ENCODE measurements at places on chromosomes 1 and 21.

- DNase-seq = no peak
Measured at GRCh38 chr1:210024996-210025395, 87.0 kb downstream of the SYT14 start.

DNA sequence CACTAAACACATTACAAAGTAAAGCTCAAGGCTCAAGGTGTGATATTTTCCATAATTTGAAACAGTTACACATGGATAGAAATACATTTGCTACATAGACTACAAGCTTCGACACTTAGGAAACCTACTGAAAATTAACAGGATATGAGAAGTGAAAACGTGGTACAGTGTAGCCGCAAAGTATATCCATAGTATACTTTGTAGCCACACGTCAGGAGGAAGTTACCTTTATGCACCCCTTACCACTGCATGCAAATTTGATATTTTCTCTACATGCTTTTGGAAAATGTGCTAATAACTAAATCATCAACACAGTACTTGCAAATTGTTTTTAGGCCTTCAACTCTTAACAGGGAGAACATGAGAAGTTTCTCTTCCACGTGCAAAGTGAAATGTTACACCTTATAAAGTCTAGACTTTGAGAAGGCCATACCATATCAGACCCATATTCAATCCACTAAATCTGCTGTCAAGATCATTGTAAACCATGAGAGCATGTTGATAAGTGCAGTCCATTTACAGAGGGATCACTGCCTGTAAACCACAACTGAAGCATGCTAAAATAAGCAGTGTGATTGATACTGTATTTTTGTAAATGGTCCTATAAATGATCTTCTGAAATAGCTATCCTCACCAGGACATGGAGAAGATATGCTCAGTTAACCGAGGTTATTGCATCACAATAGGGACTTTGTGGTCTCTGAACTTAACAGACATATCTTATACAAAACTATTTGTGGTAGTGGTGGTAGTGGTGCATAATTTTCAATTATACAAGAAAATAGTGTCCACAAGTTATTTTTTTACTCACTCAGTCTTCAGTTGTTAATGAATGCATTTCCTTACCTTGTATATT, 64.7 kb downstream of the VAV3 start:
- DNase-seq = no peak

GRCh38 chr1:54547601-54548388, at the start of gene ACOT11:
Gene ACOT11, plus strand, starts transcription at chr1:54548228. Its CDS starts 82 bp downstream, at chr1:54548310.
- DNase-seq = peak; percentile 86

- DNase-seq = no peak
Measured at GRCh38 chr1:64846573-64847430, 101.9 kb downstream of the RAVER2 start.

GRCh38 chr1:24541711-24542346, 14.1 kb upstream of the NCMAP start:
- no peak for DNase-seq

DNA sequence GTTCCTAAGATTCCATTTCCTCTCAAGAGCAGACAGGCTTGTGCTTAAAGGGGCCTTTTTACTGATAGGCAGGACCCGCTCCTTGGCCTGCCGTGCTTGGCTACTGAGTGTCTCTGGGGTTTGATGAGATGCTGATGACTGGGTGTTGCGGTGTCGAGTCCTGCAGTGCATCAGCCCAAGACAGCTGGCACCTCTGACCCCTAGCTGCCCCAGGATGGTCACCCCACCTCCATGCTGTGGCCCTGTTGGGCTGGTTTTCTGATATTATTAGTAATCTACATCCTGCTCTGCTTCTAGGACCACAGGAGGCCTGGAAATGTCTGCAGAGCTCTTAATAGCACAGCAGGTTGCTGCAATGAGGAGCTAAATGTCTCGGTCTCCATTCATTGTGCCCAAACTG, 28.7 kb downstream of the LRRC71 start:
- no peak for DNase-seq

- no peak for DNase-seq
Measured at GRCh38 chr1:216075339-216075738, 347.9 kb downstream of the USH2A start.

GRCh38 chr1:1847061-1847850, 43.6 kb downstream of the GNB1 start:
- no peak for DNase-seq

- no peak for DNase-seq
Measured at GRCh38 chr1:52028328-52028727, 5.3 kb downstream of the KTI12 start.

GRCh38 chr1:8816264-8816663, 1.2 kb downstream of the RERE start:
- DNase-seq = peak; percentile 34

DNA sequence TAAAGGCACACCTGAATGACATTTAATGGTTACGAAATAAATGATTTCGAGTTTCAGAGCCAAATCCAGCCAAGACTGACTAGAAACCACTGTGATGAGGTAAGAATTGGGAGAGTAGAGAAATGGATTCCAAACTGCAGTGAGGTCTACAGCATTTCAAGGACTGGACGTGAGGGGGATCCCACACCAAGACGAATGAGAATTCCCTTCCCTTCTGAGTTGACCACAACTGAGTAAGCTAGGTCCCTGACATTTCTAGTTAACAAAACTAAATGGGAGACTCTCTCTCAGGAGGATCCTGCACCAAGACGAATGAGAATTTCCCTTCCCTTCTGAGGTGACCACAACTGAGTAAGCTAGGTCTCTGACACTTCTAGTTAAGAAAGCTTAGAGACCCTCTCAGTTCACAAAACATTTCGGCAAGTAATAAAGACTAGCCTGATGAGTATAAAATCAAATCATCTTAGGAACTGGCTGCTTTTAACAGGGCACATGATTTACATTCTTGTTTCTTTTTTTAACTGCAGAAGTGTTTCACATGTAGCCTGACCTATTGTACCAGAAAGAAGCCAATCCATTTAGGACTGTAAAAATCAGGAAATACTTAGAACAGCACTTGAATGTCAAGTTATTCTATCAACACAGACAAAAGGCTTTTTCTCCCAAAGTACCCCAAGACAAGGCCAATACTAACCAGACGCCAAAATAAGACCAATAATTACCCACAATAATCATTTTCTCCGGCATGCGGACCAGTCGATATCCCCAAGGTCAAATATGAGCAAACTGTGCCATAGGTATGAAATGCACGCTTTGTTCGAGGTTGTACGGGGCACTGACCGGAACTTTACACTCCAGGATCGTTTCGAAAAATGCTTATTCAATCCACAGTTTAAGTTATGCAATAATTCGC, 1.4 kb upstream of the SPATA1 start:
- DNase-seq = no peak

- DNase-seq = peak; percentile 86
Measured at GRCh38 chr1:32335790-32336590, at the start of gene MARCKSL1. Gene MARCKSL1, minus strand, starts transcription at chr1:32336233. Its CDS starts 200 bp downstream, at chr1:32336033.

- DNase-seq = no peak
Measured at GRCh38 chr1:97571760-97572159, 349.1 kb downstream of the DPYD start.

DNA sequence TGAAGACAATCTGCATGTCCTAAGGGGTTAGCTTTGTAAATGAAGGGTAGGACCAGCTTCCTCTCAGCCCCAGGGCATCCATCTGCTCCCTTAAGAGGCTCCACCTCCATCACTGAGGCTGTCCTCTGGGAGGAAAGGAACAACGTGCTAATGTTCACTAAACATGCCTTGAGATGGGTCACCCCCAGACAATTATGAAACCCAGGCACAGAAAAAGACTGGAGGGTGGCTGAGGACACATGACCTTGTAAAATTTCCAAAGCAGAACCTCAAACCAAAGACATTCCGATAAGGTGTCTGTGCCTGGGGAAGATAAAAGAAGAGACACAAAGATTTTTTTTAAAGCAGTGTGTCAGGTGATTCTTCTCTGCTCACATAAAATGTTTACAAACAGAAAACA, 37.6 kb upstream of the ZNF124 start:
- no peak for DNase-seq
